ENCODE measurements at places on chromosomes 12 and 14.

- DNase-seq: no peak
Observed at GRCh38 chr14:54639611-54640010, 72.7 kb downstream of the SAMD4A start.

GRCh38 chr14:92696366-92696765 lies 52.1 kb downstream of the LGMN start:
- peak; percentile 22 for DNase-seq

- DNase-seq: no peak
Observed at GRCh38 chr12:109510196-109510595, 32.8 kb downstream of the UBE3B start.

GRCh38 chr14:45658917-45659299 lies 405.9 kb upstream of the MIS18BP1 start:
- no peak for DNase-seq

- no peak for DNase-seq
Observed at GRCh38 chr12:111219440-111219839, 149.5 kb downstream of the PHETA1 start.

DNA sequence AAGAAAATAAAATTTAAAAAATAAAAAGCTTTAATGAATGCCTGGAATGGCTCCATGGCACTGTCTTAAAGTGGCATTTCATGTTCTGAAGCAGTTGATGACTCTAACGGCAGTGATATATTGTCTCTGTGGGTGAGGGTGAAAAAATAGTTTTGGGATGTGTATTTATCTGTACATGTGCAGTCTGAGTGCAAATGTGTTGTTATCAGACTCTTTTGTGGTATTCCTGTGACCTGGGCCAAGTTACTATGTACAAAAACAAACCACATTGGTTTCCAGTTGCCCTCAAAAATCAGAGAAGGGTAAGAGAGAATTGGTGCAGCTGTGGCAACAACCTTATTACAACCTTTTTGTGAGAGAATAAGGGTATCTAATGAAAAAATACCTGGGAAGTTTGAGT lies 81.7 kb upstream of the CCDC91 start:
- no peak for DNase-seq

DNA sequence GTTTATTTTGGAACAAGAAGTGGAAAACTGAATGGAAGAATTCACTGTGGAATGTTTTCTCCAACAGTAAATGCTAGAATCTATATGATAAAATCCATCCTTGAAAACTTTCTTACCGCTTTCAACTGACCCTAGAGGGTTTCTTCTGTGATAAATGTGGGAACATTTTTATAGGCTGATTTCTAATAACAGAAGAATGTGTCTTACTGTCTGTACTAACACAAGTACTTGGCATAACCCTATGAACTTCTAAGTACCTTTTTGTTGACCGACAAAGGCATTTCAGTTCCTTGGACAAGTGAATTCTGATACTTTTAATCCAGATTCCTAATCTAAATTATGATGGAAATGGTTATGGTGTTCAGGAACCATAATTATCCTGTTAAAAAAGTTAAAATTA lies 1109.7 kb upstream of the FLRT2 start:
- no peak for DNase-seq

- DNase-seq: no peak
Observed at GRCh38 chr12:20801035-20801434, 9.5 kb upstream of the SLCO1B3 start.

DNA sequence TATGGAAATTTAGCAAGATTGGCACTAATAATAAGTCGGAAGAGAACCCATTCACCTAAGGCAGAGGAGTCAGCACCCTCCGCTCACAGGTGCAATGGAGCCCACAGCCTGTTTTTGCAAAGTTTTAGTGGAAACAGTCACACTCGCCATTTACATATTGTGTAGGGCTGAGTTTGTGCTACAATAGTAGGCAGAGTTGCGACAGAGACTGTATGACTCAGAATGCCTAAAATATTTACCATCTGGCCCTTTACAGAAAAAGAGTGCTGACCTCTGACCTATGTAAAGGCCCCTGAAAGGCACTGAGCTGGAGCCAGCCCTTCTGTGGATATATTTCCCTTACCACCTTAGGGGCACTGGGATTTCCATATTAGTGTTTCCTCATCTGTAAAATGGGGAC lies 79.0 kb downstream of the PRIMA1 start:
- DNase-seq: peak; percentile 20

DNA sequence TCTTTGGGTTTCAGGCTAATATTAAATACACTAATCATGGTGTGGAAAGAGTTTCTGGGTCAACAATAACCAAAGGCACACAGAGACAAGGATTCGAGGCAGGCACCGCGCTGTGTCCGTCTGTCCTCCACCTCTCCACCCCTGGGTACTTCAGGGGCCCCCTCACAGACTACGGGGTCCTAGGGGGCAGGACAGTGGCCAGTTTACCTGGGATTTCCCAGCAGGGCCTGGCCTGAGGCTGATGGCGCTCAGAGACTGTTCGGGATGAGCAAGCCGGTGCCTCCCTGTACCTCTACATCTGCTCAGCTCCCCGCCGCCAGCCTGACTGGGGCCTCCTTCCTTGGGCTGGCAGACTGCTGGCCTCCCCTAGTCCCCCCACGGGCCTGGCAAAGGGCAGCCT lies 18.1 kb upstream of the EIF5 start:
- DNase-seq: no peak

DNA sequence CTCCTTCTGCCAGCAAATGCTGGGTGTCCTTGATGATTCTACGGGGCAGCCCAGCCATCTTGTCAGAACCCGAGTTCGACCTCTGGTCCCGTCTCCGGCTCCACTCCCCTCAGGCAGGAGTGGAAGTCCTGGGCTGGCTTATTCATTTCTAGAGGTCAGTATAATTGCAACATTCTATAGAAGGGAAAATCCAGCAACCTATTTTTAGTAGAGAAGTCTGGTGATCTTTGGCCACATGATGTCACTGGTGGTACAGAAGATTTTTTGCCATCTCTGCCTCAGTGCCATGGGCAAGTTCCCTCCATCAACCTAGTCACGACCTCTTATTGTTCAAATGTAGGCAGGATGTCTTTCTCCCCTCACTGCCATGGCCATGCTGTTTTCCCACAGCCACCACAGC lies 22.4 kb downstream of the OR10G2 start:
- peak; percentile 0 for DNase-seq

DNA sequence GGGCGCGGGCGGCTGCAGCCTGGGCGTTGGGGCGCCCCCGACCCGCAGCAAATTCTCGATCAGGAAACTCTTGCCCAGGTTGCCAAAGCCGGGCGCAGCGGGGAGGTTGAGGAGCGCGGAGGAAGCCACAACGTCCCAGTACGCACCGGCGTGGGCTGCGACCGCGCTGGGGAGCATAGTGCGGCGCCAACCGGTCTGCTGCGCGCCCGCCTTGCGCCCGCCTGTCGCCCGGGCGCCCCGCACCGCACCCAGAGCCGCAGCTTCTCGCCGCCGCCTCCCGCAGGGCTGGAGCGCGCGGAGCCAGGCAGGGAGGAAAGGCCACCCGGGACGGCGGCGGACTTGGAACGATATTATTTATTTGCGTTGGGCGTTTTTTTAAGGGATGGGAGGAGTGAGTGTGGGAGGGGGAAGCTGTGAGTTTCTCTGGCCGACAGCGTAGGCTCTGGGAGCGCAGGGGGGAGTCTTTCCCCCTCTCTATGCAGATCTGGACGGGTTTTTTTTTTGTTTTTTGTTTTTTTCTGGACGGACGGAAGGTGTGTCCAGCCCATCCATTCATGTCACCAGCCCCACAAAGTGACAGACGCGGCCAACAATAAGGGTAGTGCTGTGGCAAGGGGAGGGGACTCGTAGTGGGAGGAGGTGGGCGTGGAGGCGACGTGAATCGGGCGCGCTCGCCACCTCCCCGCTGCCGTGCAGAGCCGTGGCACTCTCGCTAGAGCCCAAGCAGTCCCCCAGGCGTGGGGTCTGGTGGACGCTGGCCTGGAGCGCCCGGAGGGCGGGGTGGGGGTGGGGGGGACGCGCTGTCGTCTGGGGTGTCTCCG lies at the start of gene DBX2:
Gene DBX2, minus strand, starts transcription at position 349 of the 821 bp plus-strand sequence. Its CDS starts 172 bp downstream, at position 177.
- DNase-seq: no peak

DNA sequence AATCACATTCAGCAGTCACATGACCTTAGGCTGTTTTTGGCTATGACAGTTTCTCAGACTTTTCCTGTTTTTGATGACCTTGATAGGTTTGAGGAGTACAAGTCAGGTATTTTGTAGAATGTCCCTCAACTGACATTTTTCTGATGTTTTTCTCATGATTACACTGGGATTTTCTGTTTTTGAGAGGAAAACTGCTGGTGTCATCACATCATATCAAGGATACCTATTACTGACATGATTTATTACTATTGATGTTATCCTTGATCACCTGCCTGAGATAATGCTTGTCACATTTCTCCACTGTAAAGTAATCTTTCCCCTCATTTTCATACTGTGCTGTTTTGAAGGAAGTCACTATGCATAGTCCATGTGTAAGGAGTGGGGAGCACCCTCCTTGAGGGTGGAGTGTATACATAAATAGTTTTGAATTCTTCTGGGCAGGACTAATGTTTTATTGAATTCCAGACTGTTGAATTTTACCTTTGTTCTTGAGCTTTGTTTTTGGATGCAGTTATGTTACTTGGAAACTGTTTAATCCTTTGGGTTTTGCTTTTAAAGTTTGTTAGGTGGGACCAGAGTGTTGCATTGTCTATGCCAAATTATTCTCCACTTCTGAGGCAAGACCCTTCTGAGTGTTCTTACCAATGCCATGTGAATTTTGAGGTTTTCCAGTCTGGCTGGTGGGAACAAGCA lies 444.5 kb upstream of the FAR2 start:
- no peak for DNase-seq

DNA sequence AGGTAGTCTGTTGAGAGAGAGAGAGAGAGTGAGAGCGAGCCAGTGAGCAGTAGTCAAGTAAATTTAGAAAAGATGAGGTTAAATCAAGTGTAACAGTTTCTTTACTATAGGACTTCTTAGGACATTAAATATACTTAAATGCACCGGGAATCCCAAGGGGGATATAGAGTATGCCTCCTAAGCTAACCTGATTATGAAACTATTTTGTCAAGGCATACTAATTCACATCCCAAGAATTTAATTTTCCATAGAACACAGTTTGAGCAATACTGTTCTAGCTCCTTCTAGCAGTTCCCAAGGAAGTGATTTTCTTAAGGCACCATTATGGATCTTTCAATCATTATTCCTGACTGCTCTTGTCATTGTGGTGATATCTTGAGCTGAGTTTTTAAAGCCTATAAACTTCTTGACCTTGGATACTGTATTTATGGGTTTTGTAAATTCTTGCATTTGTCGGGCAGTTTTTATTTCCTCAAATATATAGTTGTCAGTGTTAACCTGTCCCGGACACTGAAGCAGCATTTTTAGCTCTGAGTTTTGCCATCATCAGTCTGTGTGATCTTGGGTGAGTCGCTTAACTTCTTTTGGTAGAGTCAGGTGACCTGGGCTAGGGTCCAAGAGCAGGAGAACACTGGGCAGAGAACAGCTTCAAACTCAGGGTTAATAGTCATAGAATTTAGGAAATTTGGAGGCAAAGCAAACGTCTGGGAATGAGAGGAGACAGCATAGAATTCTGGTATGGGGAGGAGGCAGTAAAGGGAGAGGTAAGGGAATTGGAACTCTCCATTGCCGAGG lies 196.5 kb upstream of the FRMD6 start:
- no peak for DNase-seq
